ENCODE measurements at places on chromosomes 12 and 14. TPM values are rescaled to one million over a fixed set of nuclear protein-coding genes. Genes with fewer than 3 reads are reported as not detected.

GRCh38 chr14:39491134-39491571 lies 58.9 kb upstream of the FBXO33 start:
- no peak for DNase-seq

DNA sequence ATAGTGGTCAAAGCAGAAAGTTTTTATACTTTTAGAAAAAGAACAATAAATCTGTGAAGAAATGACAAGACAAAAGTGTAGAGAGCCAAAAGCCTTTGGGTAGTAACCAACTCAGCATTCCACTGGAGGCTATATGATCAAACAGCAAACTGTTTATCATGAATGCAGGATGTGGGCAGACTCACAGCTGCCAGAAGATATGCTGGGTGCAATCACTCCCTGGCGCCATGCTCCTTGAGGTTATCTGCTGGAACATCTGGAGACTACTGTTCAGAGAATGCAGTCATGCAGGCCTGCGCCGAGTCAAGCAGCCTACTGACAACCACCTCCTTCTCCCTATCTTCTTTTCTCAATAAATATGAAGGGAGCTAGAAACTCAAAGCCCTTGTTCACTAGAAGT lies 49.0 kb upstream of the SLC8A3 start:
- DNase-seq: no peak

DNA sequence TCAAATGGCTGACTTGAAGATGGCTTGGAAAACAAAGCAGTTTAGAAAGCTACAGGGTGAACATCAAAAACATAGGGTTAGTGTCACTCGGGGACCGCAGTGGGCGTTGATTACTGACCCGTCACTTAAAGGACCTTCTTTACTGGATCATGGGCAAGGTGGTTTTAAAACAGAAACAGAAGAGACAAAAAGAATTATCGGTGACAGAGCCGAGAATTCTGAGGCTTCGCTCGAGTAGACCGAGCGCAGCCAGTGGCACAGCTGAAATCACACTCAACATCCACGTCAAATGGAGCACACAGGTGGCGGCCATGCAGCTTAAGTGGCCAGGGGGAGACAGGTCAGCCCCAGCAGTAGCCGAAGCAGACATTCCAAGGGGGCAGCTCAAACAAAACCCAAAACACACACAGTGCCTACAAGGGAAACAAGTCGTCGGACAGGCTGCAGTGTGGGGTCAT lies 17.3 kb downstream of the SNRNP35 start:
- no peak for DNase-seq

Gene ACACB
- total RNA-seq: 12.9 TPM

DNA sequence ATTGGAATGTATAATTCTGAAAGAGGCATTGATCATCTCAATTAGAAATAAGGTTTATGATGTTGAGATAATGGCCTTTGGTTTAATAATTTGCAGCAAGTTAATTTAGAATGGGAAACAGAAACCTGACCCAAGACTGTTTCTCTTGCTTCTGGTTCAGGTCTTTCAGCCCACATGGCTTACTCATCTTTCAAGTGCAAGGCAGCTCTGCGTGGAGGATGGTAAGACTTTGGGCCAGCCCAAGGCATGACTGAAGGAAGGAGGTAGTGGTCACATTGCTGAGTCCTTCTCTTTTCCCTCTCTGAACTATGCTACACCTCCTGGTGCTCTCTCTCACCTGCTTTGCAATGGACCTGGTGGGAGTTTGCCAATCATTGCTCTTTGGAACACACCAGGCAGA lies 98.7 kb downstream of the CAND1 start:
- no peak for DNase-seq

Gene NOS1
- total RNA-seq: not detected

- DNase-seq: no peak
Observed at GRCh38 chr14:96586921-96587822, 85.0 kb downstream of the PAPOLA start.

GRCh38 chr12:106134294-106134949 lies 4.3 kb downstream of the NUAK1 start:
- no peak for DNase-seq

Gene CEBPE
- total RNA-seq: not detected
